ENCODE measurements at places on chromosomes 13 and 19.

DNA sequence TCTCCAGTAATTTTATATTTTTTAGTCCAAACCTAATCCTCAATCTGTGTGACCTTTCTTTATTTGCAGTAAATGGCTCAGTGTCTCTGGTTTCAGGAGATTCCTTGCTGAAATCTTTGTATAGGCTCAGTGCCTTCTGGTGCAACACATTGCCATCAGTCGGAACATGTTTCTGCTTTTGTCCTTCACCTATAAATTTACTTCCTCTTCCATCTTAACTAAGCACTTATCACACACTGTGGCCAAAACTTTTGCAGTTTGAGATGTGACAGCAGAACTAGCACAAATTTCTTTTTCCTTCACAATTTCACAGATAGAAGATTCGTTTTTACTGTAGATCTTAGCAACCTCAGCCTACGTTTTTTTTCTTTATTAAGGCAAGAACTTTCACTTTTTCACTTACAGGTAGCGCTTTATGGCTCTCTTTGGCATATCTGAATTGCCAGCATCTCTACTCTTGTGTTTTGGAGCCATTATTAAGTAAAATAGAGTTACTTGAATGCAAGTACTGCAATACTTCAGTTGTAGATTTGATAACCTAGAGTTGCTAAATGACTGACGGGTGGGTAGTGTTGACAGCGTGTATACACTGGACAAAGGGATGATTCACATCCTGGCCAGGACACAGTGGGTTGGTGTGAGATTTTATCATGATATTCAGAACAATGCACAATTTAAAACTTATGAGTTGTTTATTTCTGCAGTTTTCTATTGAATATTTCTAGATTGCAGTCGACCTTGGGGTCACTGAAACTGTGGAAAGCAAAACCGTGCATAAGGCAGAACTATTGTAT lies 44.3 kb downstream of the NDFIP2 start:
- DNase-seq: no peak

GRCh38 chr19:19493841-19494546 lies 21.4 kb downstream of the TSSK6 start:
- no peak for DNase-seq

GRCh38 chr13:44052780-44053184 lies 173.1 kb downstream of the LACC1 start:
- peak; percentile 59 for DNase-seq

- DNase-seq: peak; percentile 74
These were observed 19.2 kb upstream of the UQCR11 start for GRCh38 chr19:1624458-1624857.

GRCh38 chr13:108621462-108621861 lies 7.9 kb upstream of the MYO16 start:
- DNase-seq: no peak

GRCh38 chr13:23673867-23674605 lies 103.8 kb downstream of the TNFRSF19 start:
- no peak for DNase-seq

DNA sequence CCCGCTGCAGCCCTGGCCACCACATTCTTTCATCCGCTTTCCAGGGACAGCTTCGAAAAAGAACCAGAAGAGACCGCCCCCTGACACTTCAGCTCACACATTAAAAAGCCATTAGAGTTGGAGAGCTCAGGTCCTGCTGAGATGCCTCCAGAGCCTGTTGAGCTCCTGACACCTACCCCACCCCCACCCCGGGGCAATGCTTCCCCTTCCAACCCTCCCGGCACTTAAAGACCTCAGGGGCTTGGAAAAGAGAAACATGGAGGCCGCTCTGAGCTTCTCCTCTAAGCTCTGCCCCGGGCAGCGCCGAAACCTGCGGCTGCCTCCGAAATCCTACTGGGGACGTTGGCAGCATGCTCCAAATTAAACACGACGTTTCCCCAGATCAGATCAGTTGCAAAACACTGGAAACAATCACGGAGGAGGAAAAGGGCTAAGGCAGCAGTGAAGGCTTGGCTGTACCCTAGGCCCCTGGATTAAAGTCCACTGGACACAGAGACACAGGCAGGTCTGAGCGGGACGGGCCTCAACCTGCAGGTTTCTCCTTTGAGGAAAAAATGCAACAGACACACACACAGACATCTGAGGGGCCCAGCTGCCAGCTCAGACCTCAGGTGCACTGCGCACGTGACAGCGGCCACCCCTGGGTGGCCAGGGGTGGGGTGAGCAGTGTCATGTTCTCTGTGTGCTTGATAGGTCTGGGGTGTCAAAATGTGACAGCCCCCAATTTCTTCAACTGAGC lies 9.6 kb downstream of the SH3GL1 start:
- DNase-seq: no peak
